Eye (tissue), 1 donor: ENCODE measurements at places on chromosomes 5 and 9.

DNA sequence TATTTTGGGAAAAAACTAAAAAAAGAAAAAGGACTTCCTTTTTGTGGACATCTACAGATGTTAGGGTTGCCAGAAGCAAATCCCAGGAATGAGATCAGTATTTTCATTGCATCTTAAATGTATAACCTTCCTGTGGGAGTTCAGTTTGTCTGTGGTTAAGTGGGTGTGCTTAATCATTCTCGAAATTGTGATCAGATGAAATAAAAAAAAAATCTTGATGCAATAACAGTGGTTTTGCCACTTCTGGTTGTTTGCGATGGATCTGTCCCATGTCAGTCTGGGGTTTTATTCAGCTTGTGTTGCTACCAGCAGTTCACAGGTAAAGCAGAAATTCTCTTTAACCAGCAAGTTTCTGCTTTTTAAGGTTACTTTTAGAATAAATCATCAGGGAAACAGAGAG, 179.0 kb downstream of the MAN2A1 start:
- DNase-seq = no peak

DNA sequence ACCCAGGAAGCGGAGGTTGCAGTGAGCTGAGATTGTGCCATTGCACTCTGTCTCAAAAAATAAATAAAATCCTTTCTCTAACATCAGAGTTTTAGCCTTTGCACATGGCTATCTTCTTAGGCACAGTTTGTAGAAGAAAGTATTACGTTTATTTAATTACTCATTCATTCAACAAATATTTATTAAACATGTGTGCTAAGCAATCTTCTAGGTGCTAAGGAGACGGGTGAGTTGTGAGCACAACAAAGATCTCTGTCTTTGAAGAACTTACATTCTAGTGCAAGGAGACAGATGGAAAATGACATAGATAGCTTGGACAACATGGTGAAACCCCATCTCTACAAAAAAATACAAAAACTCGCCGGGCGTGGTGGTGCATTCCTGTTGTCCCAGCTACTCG, 122.3 kb upstream of the MYO10 start:
- DNase-seq = no peak

- DNase-seq = peak; percentile 93
Observed at GRCh38 chr5:150801117-150801927, 22.8 kb downstream of the SMIM3 start.

- DNase-seq = peak; percentile 56
Observed at GRCh38 chr9:98085944-98086343, 29.4 kb downstream of the NANS start.

DNA sequence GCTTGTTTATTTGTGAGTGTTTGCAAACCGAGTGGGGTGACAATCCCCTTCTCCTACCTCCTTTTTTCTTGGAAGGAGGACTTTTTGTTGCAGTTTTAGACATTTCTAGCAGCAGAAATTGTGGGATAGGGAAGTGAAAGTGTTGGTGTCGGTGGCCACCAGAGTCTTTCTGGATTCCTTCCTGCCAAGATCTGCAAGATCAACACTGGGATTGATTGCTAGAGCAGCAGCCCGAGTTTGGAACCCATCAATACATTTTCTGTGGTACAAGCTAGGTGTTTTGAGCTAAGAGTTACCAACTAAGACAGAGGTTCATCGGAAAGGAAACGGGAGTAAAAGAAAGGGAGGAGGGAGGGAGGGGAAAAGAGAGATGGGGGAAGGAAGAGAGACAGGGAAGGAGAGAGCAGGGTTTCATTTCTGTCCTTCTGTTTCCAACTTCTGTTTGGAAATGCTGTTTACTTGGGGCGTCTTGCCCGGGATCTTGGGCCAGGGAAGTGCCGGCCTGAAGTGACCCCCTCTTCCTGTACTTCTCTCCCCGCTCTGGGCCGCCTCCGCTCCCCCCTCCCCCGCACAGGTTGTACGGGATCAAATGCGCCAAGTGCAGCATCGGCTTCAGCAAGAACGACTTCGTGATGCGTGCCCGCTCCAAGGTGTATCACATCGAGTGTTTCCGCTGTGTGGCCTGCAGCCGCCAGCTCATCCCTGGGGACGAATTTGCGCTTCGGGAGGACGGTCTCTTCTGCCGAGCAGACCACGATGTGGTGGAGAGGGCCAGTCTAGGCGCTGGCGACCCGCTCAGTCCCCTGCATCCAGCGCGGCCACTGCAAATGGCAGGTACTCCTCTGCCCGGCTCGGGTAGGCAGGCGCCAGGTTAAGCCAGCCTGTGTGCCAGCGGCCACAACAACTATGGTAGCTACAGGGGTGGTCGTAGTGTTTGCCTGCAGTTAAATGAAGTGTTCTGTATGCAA, 4.0 kb downstream of the ISL1 start:
- peak; percentile 73 for DNase-seq

- DNase-seq = peak; percentile 87
Observed at GRCh38 chr5:154038261-154038706, 426 bp downstream of the FAM114A2 start.

GRCh38 chr9:112422417-112423148, 42.7 kb downstream of the HSDL2 start:
- DNase-seq = no peak

- DNase-seq = peak; percentile 82
Observed at GRCh38 chr9:69513141-69513820, 158.9 kb downstream of the APBA1 start.

GRCh38 chr5:157965989-157966388, 107.0 kb upstream of the CLINT1 start:
- no peak for DNase-seq

DNA sequence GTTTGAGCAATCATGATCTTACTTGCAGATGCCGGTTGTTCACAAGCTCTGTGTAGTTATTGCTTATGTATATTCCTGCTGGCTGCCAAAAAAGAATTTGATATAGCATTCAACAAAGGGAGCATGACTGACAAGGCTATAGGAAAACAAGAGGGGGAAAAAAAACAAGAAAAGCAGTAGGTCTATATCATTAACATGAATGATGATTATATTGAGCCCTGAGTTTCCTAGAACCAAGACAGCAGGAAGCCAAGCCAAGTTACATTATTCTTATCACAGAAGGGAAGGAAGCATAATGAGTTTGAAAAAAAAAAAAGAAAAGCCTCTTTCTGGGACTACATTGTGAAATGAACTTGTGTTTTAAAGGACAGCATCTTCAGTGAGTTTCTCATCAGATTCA, 41.0 kb downstream of the TSTD2 start:
- DNase-seq = no peak

- no peak for DNase-seq
Observed at GRCh38 chr5:132428147-132428482, 58.6 kb downstream of the SLC22A5 start.

GRCh38 chr5:56175488-56175887, 57.6 kb downstream of the ANKRD55 start:
- DNase-seq = no peak

DNA sequence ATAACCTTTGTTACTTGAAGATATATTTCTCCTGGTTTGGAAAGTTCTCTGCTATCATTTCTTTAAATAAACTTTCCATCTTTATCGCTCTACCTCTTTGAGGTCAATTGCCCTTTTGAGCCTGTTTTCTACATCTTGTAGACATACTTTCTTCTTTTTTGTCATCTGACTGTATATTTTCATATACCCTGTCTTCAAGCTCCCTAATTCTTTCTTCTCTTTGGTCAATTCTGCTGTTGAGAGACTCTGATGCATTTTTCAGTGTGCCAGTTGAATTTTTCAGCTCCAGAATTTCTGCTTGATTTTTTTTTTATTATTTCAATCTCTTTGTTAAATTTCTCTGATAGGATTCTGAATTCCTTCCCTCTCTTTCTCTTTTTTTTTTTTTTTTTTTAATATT, 511.2 kb upstream of the GRAMD2B start:
- no peak for DNase-seq

DNA sequence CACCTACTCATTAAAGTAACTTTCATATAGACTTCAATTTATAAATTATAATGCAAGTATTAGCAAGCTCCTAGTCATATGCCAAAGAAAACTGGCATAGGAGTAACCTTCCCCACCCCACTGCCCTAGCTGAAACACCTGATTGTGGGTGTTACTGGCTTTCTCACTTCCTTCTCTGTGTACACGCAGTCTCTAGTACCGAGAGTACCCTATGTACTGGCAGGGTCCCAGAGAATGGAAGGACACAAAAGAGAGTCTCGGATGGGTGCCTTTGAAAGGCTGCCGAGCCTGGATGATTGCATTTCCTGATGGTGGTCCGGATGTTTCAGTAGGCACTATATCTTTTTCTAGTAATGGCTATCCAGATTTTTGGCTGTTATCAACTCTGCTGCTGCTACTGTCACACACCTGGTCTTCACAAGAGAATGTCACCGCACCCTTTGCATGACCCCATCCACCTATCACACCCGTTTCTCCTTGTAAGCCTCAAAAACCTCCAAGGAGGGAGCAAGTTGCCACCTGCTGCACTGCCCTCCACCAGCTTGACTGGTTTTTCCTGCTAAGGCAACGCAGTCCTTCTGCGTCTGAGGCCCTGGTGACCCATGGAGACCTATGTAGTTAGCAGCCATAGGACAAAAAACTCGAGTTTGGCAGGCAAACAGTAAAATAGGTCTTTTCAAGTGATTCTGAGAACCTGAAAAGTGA, 53.8 kb upstream of the CLINT1 start:
- peak; percentile 38 for DNase-seq

DNA sequence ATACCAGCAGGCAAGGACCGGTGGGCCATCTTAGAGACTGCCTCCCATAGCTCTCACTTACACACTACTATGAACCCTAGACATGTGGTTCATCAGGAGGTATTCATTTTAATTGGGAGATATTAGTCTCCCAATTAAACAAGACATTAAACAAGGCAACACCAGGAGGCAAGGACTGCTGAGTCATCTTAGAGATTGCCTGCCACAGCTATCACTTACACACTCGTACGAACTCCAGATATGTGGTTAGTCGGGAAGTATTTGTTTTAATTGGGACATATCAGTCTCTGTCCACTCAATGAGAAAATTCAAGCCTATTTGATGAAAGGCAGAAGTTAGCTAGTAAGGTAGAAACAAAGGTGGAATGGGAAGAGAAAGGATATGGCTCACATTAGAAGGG, 343.9 kb downstream of the NFIB start:
- DNase-seq = no peak

DNA sequence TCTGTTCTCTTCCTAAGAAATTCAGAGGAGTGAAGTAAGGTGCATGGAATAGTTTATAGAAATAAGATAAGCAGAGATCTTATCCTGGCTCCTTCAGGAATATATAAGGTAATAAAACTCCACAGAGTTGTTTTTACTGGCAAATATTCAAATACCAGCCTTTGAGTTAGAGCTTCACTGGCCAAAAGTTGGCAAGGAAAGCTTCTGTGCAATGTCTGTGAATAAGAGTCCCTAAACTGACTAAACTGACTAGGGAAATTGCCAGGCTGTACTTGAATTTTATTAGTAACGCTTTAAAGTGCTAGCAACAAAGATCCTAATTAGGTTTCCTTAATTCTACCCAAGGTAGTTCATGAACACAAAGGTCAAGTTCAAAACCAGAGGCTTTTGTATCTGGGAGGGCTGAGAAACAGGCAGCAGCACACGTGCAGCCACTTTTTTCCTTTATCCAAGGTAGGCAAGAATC, 131.1 kb upstream of the MPDZ start:
- no peak for DNase-seq

DNA sequence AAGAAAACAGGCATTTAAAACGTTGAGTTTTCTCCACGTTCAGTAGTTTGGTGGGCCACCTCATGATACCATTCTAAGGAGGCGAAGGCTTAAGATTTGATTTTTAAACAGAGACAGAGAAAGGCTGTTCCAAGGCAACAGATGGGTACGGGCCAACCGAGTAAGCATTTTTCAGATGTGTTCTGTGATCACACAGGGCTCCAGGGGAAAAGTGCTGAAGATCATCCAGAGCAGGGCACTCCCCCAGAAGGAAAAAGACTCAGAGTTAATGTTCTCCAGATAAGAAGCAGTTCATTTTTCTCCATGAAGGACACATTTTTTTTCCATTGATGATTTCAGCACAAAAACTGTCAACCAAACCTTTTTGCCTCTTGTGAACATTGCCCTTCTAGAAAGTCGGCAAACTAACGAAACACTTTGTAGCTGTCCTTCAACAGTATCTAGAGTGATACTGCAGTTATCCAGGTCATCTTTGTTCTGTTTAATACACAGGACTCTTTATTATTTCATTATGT, 138.7 kb downstream of the ALDH1A1 start:
- no peak for DNase-seq

- no peak for DNase-seq
Observed at GRCh38 chr9:95090023-95090791, 227.3 kb downstream of the FANCC start.

GRCh38 chr9:18379073-18379811, 94.7 kb upstream of the ADAMTSL1 start:
- no peak for DNase-seq

GRCh38 chr5:103475629-103476240, 86.9 kb downstream of the NUDT12 start:
- DNase-seq = peak; percentile 90

DNA sequence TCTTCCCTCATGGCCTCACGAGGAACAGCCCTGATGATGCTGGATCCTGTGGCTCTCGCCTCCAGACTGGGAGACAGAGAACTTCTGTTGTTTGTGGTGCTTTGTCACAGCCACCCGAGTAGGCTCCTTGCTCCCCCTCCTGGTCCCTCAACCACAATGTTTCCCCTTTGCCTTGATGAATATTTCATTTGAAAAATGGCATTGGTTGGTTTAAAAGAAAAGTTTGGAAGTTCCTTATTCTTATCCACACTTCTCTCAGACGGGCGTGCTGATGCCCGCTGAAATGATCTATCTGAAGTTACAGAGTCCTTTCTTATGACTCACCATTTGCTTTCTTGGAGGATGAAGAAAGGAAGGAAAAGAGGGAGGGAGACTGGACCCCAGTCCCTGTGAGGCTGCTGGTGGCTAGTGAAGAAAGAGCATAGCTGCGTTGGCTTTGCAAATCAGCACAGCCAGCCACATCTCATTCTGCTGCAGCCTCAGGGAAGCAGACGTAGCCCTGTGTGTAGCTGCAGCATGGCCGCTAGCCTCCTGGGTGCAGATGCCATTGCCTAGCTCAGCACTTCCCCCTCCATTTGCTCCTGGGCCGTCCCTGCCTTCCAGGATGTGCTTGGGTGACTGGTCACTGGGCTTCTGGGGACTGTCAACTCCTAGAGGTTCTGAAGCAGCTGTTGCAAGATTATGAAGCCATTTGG, 185.9 kb downstream of the ERCC6L2 start:
- peak; percentile 66 for DNase-seq
